ENCODE measurements at places on chromosomes 12 and 14.

DNA sequence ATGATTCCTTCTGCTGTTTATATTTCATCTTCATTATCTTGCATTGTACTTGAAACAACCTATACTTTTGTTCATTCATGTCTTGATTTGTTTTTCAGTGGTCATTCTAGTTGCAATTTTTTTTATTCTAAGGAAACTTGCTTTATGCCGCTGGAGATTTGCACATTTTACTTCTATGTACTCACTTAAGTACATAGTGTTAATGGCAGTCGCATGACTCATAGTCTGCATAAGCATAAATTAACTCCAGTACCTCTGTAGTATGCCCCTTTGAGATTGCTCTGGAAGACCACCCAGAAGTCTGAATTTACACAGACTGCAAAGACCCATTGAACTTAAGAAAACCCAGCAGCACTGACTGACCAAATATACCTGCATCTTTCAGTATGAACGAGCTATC, 77.0 kb downstream of the MSRB3 start:
- no peak for DNase-seq

- DNase-seq, result no peak
These were observed 13.4 kb downstream of the AKAP5 start for GRCh38 chr14:64478634-64479250.

DNA sequence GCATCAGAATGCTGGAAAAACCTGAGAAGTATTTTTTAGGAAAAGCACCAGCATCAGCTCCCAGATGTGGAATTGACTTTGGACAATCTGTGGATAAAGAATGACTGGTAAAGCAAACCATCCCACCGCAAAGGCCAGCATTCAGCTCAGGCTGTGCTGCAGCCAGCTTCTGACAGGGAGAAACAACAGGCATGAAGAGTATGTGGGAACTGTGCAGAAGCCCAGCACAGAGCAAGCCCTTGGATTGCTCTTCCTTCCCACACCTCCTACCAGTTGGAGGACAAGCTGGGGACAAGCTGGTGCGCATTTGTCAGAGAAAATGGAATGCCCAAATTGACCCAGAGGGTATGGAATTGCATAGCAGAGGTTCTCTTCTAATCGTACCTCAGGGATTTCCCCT, 228.1 kb downstream of the ANO2 start:
- DNase-seq, result no peak

- DNase-seq, result no peak
These were observed 26.9 kb downstream of the CMKLR1 start for GRCh38 chr12:108312073-108312659.

All from retina (tissue), 1 donor.